Right renal pelvis (tissue), 4 donors: ENCODE measurements at places on chromosomes 3 and 15. TPM values are rescaled to one million over a fixed set of nuclear protein-coding genes. Genes with fewer than 3 reads are reported as not detected.

GRCh38 chr3:133703915-133704314 is 42.2 kb upstream of the TOPBP1 start:
- no peak for DNase-seq

DNA sequence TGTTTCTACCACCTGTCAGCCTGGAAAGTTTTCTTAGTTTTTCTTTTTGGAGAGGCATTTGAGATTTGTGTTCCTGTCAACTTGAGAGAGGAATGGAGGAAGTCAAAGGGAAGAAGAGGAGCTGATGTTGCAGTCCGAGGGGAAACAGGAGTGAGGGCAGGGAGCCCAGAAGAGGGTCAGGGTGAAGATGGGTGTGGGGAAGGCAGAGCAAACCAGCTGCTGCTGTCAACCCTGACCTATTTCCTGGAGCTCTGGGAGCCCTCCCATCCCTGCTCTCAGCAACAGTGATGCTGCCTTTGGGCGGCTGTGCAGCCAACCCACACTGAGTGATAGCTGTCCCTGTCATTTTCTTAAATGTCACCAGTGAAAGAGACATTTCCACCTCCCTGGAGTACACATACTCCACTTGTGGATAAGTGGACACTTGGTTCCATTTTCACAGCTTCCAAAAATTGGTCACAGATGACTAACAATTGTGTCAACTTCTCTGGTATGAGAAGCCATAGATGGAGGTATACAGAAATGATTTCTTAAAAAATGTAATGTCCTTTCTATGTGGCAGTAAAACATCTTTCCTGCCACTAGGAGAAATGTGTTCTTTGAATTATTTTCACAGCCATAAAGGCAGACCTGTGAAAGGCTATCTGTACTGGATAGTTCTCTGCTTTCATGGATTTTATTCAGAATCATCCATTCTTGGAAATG is 556.3 kb upstream of the TBL1XR1 start:
- no peak for DNase-seq

GRCh38 chr3:197135212-197135611 is 105.6 kb upstream of the MELTF start:
- DNase-seq, result no peak

The CHDH gene
- polyA plus RNA-seq, result 9.7 TPM
